AML-193 (cell line): ENCODE measurements at places on chromosomes 6 and 20.
A peak's percentile ranks its signal among the peaks of the same experiment; 100 is the strongest.

DNA sequence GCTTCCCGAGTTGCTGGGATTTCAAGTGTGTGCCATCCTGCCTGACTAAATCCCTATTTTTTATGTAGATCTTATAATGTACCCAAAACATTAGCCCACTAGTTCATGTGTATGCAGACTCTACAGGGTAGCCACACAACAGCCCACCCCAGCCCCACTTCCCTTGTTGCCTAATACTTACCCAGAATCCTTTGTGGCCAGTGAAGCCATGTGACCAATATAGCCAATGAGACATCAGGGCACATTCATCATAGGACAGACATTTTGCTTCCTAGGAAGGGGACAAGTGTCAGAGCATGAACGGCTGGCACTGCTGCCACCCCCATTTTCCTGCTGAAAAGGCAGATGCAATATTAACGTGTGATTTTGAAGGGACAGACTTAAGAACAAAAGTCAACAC is 36.0 kb upstream of the TCP11 start:
- no peak for DNase-seq

DNA sequence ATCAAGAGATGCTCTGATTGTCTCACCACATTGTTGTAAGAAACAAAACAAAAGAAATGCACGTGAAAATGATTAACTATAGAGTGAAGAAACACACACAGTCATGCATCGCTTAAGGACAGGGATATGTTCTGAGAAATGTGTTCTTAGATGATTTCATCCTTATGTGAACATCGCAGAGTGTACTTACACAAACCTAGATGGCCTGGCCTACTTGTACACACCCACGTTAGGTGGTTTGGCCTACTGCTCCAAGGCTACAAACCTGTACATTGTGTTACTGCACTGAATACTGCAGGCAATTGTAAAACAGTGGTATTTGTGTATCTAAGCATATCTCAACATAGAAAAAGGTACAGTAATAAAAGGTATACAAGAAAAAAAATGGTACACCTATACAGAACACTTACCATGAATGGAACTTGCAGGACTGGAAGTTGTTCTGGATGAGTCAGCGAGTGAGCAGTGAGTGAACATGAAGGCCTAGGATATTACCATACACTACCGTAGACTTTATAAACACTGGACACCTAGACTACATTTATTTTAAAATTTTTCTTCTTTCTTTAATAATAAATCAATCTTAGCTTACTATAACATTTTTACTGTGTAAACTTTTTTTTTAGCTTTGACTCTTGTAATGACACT is 48.6 kb downstream of the FKBP5 start:
- no peak for DNase-seq

GRCh38 chr6:113881478-113881980 is 24.4 kb downstream of the MARCKS start:
- peak; percentile 95 for DNase-seq

- DNase-seq: no peak
Measured at GRCh38 chr6:110408901-110409300, 6.5 kb downstream of the DDO start.

DNA sequence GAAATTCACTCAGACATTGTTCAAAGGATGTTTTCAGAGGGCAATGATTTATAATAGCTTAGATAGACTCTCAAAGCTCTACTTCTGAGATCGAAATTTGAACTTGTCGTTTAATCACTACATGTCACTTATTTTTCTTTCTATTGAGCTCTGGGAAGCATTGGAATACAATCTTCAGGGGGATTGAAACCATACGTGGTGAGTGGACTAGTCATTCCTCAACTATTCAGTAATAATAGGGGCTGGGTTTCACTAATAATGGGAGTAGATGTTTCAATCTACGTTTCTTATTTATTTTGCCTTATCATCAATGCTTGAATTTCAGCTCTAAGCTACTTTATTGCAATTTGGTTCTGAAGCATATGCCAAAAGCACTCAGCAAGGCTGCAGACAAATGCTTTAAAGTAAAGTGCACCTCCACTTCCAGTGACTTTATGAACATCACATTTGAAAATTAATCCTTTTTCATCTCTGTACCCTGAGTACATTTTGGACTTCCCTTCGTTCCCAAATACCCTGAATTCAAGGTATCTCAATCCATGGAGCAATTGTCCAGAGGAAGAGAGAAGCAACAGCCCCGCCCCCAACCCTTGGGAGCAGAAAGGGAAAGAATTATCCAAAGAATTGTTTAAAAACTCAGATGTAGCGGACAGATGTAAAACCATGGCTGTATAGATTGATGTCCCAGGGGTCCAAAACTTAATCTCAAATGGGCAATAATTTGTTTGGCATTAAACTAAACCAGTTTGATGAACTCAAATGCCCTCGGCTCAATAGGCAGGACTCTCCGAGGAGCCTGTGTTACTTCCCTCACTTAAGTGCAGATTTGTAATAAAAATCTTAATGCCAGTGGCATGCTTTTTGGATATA is 68.1 kb downstream of the HFE start:
- DNase-seq: no peak

- DNase-seq: no peak
Measured at GRCh38 chr6:123589317-123589716, 47.4 kb downstream of the TRDN start.

DNA sequence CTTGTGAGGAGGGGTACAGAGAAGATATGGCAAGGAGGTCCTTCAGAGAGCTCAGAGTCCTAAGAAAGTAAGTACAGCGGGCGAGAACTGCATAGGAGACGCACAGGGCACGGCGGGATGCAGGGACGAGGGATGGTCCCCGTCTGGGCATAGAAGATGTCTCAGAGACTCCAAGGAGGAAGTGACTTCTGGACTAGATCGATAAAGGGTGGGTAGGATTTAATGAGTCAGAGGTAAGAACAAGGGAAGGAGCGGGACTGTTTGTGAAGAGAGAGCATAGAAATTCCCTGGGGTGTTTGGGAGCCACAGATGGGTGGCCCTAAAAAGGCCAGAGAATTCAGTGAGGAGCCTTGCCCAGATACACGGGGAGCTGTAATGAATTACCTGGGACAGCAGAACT is 69.1 kb downstream of the FAM120B start:
- DNase-seq: no peak

GRCh38 chr20:41639630-41640029 is 21.5 kb upstream of the CHD6 start:
- DNase-seq: no peak

- DNase-seq: peak; percentile 54
Measured at GRCh38 chr20:10672624-10673127, 1.1 kb downstream of the JAG1 start.

DNA sequence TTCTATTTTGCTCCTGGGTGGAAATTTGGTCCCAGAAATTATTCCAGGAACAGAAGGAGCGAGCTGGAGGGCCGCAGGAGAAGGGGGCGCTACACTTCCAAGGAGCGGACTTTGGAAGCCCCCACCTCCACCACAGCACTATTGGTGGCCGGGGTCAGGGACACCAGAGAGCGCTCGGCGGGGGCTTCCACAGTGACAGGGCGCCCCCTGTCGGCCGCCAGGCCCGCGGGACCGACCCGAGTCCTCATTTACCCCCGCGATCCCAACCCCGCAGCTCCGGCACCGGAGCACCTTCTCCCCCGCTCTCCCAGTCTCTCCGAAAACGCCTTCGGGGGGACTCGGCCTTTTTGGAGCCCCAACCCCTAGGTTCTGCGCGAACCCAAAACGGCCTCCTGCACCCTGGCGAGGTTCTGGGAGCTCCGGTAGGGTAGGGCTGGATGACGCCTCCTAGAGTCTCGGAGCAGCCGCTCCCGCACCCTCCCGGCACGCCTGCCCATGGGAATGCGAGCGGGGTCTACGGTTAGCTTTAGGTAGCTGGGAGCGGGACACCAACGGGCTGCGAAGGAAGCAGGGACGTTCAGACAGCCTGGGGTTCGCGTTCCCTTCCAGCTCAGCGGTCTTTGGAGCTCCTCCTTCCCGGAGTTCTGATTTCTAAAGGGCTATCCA is 2.4 kb upstream of the FOXA2 start:
- no peak for DNase-seq

DNA sequence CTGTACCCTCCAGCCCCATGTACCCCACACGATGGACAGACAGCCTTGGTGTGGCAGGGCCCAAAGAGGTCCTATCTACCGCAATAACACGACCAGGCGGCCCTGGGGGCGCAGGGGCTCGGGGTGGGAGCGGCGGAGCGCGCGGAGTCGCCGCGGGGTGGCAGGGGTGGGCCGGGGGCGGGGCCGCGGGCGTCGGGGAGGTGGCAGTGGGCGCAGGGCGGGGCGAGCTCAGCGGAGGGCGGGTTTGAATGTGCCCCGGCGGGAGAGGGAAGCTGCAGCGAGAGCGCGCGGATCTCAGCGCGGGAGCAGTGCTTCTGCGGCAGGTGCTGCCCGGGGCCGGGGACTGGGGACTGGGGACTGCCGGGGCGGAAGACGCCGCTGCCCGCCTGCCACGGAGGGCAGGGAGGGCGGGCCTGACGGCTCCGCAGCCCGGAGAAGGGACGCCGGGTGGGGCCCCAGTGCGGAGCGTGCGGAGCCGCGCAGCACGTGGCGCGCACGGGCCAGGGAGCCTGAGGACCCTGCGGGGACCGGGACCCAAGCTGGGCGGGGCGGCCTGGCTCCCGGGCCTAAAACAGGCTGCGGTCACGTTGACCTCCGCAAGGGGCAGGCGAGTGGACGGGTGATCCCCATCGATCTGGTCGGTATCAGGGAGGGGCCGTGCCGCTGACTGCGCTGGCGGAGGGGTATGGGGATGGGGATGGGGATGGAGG is at the start of gene SLC29A1:
Gene SLC29A1 (plus strand): TSS at position 277 of the 710 bp plus-strand sequence. CDS start 3,719 bp downstream, outside the sequence.
- peak; percentile 74 for DNase-seq

DNA sequence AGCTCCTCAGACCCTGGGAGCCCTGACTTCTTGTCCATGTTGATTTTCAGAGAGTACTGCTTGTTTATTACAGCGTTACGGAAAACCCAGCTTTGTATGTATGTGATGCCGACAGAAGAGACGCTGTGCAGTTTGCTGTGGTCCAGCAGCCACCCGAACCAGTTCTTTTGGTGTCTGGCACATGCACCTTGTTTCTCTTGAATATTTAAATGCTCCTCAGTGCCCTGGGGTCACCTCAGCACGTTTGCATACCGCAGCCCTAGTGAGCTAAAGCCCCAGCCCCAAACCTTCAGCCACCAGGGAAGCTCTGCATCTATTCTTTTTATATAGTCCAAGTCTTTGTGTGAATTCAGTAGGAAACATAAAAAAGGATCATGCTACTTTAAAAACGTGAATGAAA is 39.9 kb downstream of the AFDN start:
- no peak for DNase-seq

- DNase-seq: no peak
Measured at GRCh38 chr20:35902545-35902941, 51.8 kb downstream of the SCAND1 start.

DNA sequence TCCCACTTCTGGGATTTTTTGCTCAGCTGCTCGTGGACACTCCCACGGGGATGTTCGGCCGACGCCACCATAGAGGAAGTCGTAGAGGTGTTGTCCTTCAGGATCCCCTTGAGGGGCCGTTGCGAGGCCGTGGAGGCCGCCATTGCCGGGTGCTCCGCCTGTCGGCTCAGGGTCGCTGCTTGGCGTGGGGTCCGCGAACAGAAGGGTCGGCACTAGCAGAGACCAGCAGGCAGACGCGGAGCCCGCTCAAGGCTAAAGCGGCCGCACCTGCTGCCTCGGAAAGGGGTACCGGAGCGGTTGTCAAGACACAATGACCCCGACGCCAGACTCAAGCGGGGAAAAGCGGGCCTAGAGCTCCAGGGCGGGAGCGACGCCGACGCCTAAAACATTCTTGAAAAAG is 25.7 kb downstream of the PSMB9 start:
- no peak for DNase-seq

GRCh38 chr6:41449399-41450245 is 96.6 kb upstream of the FOXP4 start:
- no peak for DNase-seq

- DNase-seq: no peak
Measured at GRCh38 chr6:119552021-119552420, 202.5 kb upstream of the MAN1A1 start.

DNA sequence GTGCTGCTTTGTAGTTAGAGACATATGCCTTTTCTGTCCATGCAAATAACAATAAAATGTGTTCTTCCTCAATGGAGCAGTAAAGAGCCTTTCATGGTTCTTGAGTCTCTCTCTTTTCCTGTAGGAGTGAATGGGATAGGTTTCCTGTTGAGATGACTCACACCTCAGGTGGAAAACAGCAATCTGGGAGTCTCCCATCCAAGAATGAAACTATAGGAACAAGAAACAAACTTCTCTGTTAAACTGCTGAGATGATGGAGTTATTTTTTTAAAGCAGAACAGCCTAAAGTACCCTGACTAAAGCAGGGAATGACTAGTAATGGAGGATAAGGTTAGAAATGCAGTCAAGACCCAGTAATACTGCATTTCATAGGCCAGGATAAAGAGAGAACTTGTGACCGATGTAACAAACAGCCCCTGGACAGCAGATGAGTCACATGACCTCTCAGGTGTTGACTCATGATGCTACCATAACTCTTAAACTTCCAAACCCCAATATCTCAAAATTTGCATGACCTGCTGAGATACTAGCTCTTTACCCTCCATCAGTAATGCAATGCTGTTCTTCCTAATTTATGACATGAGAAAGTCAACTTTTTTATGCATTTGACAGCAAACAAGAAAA is 548.9 kb downstream of the CBLN4 start:
- no peak for DNase-seq

DNA sequence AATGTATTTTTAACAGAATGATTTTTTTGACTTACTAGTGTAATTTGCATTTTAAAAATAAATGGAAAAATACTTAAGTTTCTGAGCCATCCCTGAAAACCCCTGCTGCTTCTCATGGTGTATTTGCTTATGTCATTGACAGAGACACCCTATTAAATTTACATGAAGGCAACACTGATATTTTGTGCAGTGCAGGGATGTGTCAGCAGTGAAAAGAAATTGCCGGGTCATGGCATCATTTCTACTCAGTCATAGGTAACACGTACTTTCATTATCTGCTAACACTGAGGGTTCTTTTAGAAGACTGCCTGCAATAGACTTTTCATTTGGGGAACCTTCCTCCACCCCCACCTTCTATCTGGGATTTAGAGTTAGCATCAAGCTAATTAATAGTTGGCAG is 136.7 kb upstream of the RNF217 start:
- no peak for DNase-seq
